ENCODE measurements at places on chromosomes 4 and X. TPM values are rescaled to one million over a fixed set of nuclear protein-coding genes. Genes with fewer than 3 reads are reported as not detected.

The RBM41 gene
- total RNA-seq: 14.7 TPM

The RASGEF1B gene
- total RNA-seq: not detected

The BTK gene
- not detected for total RNA-seq

The ALB gene
- total RNA-seq: not detected

The RAB9B gene
- 0.64 TPM for total RNA-seq

The RPL34 gene
- total RNA-seq: 536 TPM

The SPANXA1 gene
- not detected for total RNA-seq

The MBNL3 gene
- 3.9 TPM for total RNA-seq

The ADAMTS3 gene
- 3.0 TPM for total RNA-seq

The EGFL6 gene
- 0.32 TPM for total RNA-seq

The GABRQ gene
- under 0.01 TPM for total RNA-seq

The SSX2B gene
- 0.32 TPM for total RNA-seq

The NALF2 gene
- not detected for total RNA-seq

The ASB11 gene
- total RNA-seq: not detected

The SH3BGRL gene
- total RNA-seq: 62.2 TPM

Measured in fibroblast of villous mesenchyme (primary cell).